ENCODE measurements at places on chromosomes 6 and 20.

GRCh38 chr20:36465109-36466080 is 75.9 kb upstream of the MYL9 start:
- DNase-seq, result peak; percentile 51

- no peak for DNase-seq
Observed at GRCh38 chr20:63471717-63471980, 806 bp downstream of the KCNQ2 start.

DNA sequence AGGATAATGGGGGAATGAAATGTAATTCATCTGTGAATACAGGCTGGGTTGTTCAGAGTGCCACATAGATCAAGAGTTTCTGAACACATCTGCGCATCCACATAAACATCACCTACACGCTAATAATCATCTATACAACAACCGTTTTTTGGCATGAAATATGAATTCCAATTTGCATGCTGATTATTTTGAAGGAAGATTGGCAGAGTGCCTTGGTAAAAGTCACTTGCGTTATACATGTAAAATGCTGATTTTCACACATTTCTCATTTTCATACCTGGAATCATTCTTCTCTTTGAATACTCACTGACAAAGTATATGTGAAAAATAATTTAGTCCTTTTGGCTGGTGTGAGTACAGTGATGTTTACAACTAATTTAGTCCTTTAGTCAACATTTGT is 17.7 kb downstream of the COL9A1 start:
- DNase-seq, result no peak

GRCh38 chr20:59992526-59993084 is 34.4 kb downstream of the CDH26 start:
- DNase-seq, result no peak

DNA sequence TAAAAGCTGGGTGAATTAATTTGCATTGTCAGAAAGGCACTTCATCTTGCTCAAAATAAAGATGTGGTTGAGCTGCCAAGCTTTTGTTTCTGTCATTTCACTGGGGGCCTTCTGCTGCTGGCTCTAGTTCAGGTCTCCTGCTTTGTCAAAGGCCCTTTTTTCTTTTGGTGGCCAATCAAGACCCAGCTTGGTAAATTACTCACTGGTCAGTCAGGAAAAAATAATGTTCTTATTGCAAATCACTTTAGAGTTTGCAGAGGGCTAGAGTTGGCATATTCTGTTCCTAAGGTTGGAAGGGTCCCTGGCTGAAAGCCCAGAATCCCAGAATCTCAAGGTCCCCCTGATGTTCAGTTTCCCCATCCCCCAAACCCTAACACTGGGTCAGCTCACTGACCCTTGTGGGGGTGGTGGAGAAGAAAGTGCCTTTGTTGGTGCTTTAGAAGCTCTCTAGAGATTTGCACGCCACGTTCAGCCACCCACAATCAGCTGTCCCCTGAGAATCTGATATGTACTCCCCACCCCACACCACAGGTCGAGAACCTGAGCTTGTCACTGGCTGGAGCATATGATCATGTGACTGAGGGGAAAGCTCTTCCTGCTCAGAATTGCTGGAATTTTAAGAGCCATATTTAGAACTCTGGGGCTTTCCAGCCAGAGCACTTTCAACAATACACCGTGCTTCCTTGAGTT is 21.7 kb upstream of the BNIP5 start:
- DNase-seq, result no peak

DNA sequence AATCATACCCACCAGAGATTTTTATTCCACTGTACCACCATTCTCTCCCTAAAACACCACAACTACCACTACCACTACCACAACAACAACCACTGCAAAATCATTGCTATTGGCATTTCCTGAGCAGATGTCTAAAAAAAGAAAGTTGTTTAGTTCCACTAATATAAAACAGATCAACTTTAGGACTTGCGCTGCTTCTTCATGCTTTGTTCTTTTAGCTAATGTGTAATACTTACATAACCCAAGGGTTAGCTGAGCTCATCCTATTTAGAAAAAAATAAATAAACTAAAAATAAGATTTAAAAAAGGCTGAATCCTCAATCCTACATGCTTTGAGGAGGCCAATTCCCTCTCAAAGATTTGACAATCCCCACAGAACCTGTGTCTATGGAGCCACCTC is 11.4 kb downstream of the IYD start:
- no peak for DNase-seq

DNA sequence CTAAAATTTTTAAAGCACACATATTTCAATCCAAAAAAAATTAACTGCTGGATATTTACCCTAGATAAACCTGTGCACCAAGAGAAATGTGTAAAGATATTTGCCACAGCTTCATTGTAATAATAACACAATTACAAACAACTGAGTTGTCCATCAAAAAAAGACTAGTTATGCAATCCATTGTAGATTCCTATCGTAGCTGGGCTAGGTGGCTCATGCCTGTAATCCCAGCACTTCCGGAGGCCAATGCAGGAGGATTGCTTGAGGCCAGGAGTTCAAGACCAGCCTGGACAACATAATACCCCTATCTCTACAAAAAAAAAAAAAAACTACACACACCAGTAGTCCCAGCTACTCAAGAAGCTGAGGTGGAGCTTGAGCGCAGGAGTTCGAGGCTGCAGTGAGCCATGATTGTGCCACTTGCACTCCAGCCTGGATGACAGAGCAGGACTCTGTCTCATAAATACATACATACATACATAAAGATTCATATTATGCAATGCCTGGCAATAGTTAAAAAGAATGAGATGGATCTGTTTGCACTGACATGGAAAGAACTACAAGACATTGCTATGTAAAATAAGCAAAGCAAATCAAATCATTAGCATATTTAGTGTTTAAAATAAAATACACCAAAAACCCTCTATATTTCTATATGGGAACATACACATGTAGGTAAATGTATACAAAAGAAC is 56.5 kb upstream of the CCDC28A start:
- no peak for DNase-seq

Data from stimulated activated CD4-positive, alpha-beta T cell treated with anti-CD3 and anti-CD28 coated beads, Interleukin-4, amount 100 ng/mL, for 48 hours (primary cell).